ENCODE measurements at places on chromosomes 13 and 19.

- DNase-seq, result no peak
Measured at GRCh38 chr13:24737042-24737441, 26.9 kb upstream of the RNF17 start.

DNA sequence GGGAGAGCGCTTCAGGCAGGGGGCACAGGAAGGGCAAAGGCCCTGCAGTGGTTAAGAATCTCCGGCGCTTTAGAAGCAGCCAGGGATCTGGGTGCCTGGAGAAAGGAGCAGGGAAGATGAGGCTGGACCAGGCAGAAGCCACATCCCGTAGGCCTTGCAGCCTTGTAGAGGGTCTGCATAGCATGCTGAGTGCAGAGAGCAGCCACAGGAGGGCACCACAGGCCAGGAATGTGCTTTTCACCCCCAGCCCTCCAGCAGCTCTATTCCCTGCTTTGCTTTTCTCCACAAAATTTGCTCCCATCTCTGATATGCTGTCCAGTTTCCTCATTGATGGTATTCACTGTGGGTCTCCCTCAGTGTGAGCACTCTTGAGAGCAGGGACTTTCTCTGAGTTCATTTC is 5.7 kb downstream of the WDR62 start:
- peak; percentile 32 for DNase-seq

GRCh38 chr19:55209693-55210472 is 582 bp upstream of the PTPRH start:
- DNase-seq, result no peak

DNA sequence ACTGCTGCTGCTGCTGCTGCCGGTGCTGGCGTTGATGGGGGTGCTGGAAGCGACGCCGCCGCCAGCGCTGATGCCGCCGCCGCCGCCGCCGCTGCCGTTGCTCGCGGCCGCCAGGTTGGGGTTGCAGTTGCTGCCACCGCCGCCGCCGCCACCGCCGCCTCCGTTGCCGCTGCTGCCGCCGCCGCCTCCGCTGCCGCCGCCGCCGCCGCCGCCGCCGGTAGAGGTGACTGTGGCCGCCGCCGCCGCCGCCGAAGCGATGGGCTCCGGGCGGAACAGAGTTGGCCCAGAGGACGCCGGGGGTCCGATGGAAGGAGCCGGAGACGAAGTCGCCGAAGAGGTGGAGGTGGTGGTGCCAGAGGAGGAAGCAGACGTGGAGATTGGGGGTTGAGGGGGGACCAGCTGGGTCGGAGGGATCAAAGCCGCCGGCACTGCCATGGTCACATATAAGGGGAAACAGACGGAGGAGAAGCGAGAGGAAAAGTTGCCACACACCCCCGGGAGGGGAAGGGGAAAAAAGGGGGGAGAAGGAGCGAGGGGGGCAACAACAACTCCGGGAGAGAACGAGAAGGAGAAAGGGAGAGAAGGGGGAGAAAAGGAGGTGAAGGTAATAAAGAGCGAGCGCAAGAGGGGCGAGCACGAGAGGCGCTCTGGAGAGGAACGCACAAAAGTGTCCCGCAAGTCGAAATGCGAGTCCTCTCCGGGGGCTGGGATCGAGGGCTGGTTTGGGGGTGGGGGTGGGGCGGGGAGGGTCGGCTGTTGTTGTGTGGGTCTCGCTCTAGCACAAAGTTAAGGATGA is 471 bp downstream of the DACH1 start:
- DNase-seq, result peak; percentile 72

DNA sequence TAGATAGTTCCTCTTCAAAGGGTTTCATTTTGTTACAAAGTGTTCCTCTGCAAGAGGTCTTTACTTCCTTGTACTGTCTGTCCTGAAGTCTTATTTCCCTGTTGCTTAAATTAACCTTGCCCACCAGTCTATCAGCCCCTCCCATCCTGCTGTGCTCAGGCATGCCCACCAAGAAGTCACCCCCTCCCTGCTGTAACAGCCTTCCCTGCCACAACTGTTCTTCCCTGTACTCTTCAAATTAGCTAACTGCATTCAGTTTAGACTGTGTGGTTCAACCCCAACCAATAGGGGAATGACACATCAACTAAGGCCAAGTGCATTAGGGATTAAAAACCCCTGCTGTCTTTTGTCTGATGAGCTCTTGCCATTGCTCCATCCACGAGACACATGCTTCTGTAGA is 34.4 kb upstream of the ZNF562 start:
- DNase-seq, result no peak

GRCh38 chr13:113537205-113537604 is 46.7 kb upstream of the DCUN1D2 start:
- no peak for DNase-seq

DNA sequence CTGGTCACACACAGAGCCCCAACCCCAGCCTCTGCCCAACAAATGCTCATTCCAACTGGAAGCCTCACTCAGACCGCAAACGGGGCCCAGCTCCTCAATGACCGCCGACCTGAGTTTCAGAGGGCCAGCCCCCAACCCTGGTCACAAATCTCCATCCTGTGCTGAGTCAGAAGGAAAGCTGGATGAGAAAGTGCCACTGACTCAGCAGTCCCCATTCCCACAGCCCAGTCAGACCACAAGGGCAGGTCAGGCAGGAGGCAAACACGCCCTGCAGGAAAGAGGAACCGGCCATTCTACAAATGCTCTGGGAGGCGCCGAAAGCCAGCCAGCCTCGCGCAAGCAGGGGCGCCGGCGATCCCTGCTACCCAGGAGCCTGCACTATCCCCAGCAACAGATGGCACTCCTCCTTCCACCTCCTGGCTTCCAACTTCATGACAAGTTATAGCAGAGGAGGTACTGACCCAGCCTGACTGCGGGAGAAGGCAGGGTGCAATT is 14.1 kb upstream of the PRKD2 start:
- DNase-seq, result no peak

DNA sequence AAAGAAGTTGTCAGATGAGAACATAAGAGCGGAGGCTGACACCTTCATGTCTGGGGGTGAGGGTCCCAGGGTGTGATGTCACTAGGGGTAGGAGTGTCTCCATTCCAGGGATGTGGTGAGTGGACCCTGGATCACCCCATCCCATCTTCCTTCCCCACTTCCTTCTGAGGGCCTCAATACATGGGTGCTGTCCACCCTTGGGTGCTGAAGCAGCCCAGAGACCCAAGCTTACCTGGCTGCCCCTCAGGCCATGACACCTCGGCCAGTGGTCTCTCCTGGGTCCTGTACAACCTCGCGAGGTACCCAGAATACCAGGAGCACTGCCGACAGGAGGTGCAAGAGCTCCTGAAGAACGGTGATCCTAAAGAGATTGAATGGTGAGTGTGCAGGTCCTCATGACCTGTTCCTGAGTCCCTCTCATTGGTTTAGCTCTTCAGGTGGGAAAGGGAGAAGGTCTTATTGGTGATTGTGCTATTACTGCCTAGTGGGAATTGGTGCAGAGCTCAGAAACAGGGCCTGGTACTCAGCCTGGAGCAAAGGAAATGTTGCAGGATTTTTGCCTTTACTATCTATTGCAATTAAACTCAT is 37.7 kb upstream of the CYP4F8 start:
- no peak for DNase-seq

DNA sequence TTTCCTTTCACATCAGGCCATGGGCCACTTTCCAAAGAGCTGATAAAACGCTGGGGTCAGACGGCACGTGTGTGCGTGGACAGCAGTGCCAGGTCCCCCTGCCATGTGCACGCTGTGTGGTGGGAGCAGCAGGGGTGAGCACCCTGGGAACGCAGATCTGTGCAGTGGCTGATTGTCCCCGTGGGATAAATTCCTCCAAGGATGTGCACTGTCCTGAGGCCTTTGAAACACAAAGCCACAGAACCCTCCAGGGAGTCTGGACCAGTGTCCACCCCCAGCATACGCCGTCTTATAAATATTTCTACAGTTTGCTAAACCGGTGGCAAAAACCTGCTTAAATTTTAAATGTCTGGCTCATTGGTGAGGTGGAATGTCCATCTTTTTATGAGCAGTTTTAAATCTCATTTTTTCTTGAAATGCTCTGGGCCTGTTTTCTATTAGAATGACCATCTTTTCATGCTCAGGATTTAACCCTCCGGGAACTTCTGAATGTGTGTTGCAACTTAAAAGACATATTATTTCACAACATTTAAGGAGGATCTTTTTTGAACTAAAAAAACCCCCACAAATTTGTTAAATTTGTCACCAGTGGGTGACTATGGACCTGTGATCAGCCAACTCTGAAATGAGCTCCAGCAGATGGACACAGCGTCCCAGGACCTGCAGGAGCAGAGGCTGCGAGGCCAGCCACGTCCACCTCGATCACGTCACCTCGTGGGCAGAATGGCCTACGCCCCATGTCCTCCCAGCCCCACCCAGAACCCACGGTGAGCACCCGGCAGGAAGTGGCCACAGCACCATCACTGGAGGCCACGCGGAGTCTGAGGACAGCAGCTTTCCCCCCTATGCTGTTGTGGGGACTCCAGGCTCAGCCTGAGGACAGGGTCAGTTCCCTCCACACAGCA is 68.6 kb downstream of the RASA3 start:
- no peak for DNase-seq

All from nephron progenitor cell (in vitro differentiated cells).